CD4-positive, alpha-beta T cell treated with Interleukin-1 beta for 1 hour (primary cell): ENCODE measurements at places on chromosomes 16 and 17.

DNA sequence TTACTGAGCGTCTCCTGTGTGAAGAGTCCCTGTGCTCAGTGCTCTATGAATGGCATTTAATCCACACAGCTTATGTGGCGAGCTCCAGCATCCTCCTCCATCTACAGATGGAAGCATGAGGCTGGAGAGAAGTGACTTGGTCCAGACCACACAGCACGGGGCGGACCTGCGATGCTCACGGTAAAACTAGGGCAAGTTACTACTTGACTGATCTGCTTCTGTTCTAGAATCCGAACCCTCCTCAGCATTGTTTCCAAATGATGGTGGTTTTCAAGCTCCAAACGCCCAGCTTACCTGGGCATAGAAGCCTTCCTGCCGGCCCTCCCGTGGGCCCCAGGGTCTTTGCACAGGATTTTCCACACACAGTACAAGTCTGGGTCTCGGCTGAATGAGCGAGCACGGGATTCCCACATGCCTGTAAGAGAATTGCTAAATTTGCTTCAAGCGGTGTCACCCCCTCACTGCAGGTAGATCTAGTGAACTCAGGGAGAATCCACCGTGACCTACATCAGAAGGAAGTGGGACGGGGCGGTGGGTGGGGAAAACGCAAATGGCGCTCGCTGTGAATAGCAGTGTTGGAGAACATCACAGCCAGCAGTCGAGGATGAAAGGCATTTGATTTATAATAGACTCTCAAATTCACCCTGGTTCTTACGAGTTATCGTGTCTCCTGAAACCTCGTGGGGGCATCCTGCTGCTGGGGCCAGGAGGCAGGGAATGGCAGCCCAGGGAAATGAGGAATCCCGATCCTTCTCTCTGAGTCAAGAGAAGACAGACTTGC lies 101.1 kb downstream of the CMIP start:
- DNase-seq: no peak

GRCh38 chr16:17106243-17106791 lies 364.4 kb downstream of the XYLT1 start:
- DNase-seq: no peak

- DNase-seq: no peak
Measured at GRCh38 chr17:14305785-14306496, 5.1 kb downstream of the HS3ST3B1 start.

DNA sequence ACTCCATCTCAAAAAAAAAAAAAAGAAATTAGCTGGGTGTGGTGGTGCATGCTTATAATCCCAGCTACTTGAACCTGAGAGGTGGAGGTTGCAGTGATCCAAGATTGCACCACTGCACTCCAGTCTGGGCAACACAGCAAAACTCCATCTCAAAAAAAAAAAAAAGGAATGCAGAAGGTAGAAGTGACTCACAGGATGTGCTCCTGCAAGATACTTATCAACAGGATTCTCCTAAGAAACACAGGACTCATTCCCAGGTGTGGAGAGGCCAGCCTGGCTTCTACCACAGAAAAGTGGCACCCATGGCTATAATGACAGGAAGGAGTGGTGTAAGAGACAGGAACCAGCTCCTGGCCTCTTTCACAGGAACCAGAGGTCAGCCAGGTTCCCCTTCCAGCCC lies 13.8 kb downstream of the ELMO3 start:
- no peak for DNase-seq

- DNase-seq: no peak
Measured at GRCh38 chr16:27829975-27830374, 233.5 kb downstream of the GSG1L start.

DNA sequence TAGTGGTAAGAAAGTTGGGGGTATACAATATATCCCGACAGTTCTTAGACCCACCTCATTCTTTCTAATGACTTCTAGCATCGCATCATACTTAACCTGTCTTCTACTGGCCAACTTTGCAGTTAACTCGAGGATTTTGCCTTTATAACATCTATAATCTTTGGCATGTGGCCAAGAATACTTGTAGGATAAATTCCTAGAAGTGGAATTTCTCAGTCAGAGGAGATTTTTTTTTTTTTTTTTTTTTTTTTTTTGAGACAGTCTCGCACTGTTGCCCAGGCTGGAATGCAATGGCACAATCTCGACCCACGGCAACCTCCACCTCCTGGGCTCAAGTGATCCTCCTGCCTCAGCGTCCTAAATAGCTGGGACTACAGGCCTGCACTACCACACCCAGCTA lies 253.5 kb downstream of the MRTFB start:
- DNase-seq: no peak

GRCh38 chr17:44279346-44279665 lies 11.4 kb upstream of the SLC4A1 start:
- no peak for DNase-seq

- DNase-seq: no peak
Measured at GRCh38 chr16:25585526-25585925, 106.2 kb upstream of the HS3ST4 start.

GRCh38 chr17:44820631-44821212 lies 9.4 kb downstream of the GJC1 start:
- no peak for DNase-seq

DNA sequence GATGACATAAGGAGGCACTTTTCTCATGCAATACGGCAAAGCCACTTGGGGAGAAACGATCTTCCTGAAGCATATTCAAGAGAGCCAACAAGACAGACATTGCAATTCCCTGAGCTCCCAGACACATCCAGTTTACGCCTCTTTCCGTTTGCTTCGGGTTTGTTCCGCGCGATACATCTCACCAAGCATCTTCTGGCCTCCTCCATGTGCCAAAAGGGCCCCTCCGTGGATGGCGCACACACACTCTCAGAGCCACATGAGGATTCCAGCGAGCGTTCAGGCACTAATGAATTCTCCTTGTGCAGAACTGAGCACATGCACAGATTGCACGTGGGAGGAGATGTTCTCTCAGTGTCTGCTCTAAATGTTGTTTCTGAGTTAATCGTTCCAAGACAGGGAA lies 146.7 kb upstream of the SHISA6 start:
- no peak for DNase-seq

- no peak for DNase-seq
Measured at GRCh38 chr17:76160896-76161528, 20.0 kb upstream of the FOXJ1 start.

DNA sequence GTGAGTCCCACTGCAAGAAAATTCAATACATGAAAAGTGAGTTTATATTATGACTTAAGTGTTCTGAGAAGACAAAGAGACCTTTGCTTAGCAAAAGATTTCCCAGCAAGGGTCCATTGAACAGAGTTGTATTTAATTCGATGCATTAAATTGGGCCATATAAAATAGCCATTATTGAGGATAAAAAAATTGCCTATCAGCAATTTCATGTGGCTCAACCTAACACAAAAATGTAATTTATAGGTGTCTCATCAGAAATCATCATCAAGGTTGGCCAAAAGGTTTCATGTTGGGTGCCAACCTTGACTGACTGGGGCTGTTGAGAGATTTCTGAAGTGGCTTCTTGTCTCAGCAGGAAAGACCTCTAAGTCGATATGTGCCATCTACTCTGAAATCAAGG lies 84.8 kb upstream of the TOX3 start:
- DNase-seq: no peak

- peak; percentile 82 for DNase-seq
Measured at GRCh38 chr17:7280519-7281073, 922 bp upstream of the SLC2A4 start.

DNA sequence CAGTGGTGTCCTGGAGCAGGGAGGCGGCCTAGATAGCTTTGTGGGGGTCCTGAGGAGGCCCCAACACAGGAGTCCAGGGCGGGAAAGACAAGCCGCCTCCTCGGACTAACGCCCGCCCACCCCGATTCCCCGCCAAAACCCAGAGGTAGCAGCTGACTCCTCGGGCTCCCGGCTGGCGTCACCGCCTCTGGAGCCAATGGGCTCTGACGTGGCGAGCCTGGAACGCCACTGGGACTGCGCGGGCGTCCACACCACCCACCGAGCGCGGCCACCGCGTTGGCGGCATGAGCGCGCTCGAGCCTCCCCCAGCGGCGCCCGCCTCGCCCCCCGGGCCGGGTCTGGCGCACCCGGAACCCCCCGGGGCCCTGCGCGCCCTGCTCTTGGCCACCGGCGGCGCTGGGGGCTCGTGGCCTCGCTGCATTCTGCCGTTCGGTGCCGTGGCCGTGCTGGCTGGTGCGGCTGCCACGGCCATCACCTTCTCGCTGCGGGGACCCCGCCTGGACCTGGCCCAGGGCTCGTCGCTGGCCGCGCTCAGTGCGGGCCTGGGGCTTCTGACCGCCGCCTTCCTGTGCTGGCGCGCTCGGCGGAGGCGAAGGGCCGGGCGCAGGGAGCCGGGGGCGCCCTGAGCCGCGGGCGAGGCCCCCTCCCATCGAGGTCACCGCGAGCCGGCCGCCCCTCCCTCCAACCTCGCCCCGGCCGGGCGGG lies 3.4 kb upstream of the NTN3 start:
- DNase-seq: no peak

- DNase-seq: peak; percentile 41
Measured at GRCh38 chr17:56891751-56892150, 22.1 kb downstream of the TRIM25 start.

- DNase-seq: no peak
Measured at GRCh38 chr16:57911743-57912142, 59.2 kb downstream of the CNGB1 start.

DNA sequence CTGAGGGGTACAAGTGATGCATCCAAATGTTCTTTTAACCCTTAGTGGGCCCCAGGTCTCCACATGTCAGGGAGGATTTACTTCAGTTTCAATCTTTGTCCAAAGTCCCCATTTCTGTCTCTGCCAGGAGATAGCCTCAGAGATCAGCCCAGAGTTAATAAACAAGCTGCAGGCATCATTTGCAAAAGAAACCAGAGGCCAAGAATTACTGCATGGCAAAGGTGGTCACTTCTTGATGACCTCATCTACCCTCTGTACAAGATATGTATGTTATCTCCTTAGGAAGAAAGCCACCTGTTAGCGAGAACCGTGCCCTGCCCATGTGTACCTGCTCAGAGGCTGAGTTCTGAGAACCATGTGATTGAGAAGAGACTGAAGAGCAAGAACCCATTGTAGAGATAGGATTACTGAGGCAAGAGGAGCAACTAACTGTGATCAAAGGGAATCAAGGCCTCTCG lies 40.3 kb downstream of the SALL1 start:
- DNase-seq: no peak

- DNase-seq: no peak
Measured at GRCh38 chr17:50609380-50610074, 25.2 kb upstream of the ABCC3 start.

GRCh38 chr16:75354170-75354569 lies 79.1 kb downstream of the CFDP1 start:
- DNase-seq: no peak

DNA sequence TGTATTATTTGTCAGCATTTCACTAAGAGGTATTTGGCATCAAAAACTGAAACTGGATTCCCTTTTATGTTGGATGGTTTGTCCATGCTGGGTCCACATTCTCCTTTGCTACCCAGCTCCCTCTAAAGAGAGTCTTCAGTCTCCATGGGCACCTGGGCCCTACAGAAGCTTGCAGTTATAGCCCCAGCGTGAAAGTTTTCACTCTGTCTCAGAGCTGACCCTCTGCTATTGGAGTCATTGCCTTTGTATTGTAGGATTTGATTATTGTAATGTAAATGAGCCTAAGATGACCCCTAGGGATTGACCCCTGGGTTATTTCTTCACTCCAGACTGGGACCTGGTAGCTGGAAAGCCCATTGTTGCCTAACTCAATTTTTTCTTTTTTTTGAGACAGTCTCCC lies 1026.5 kb upstream of the EEF2KMT start:
- no peak for DNase-seq

DNA sequence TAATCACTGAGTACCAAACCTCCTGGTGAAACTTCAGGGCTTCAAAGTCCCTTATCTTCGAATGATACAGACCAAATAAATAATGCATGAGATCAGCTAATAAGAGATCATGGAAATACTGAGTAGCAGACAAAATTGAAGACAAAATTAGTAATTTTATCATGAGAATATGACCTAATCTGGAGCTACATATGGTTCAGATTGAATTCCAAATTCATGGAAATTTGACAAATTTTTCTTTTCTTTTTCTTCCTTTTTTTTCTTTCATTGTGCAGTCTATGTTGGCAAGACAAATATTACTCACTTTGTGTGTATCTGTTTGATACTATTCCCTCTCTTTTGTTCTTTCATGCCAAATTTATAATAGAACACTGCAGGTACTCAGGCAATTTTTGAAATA lies 218.1 kb upstream of the KCNJ16 start:
- DNase-seq: no peak

GRCh38 chr16:68833251-68833650 lies 10.1 kb upstream of the TANGO6 start:
- no peak for DNase-seq

DNA sequence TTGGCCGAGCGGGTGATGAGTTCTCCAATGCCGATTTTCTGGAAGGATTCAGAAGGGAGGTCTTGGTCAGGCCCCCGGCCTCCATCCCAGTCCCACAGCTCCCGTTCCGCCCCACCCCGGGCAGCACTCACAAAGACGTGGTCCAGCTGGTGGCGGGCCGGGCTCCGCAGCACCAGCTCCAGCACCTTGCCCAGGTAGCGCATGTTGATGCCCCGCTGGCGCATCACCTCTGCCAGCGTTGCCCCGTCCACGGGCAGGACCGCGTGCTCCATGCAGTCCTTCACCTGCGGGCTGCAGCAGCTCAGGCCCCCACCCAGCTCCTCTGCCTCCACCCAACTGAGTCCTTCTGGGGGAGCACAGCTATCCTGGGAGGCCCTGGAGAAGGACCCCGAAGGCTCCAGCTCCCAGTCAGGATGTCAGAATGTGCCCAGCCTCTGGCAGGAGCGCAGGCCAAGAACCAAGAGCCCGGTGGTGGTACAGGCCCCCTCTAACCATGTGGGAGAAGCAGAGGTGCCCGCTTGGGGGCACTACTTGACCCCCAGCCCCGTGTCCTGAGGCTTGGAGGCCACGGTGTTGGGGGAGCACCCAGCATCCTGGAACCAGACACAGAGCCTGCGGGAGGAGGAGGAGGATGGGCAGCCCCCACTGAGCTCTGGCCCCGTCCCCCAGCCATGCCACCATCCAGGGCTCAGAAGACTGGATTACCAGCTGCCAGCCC lies 16.2 kb downstream of the CLUH start:
- DNase-seq: no peak

- peak; percentile 49 for DNase-seq
Measured at GRCh38 chr17:75270218-75270965, 639 bp downstream of the MIF4GD start.

- DNase-seq: no peak
Measured at GRCh38 chr16:66572356-66572755, 6.1 kb downstream of the CMTM1 start.

- no peak for DNase-seq
Measured at GRCh38 chr16:74829637-74830036, 55.0 kb upstream of the FA2H start.

DNA sequence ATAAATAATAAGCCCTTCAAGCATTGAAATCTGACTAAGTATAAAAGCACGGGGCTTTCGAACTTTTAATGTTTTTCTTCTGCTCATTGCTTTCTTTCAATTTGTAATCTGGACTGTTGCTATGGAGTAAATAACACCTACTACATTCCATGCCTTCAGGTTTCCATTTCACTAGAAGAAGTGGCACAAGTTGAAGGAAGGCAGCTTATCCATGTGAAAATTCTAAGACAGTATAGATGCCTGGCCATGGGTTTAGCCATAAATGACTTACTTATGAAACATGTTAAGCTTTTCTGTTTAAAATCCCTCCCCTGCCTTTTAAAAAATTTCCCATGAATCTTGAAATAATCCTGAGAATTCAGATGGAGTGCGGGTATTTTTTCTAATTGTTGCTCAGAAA lies 30.6 kb downstream of the KCNJ16 start:
- no peak for DNase-seq
